Putamen (tissue), 1 donor: ENCODE measurements at places on chromosomes 12 and 14.

DNA sequence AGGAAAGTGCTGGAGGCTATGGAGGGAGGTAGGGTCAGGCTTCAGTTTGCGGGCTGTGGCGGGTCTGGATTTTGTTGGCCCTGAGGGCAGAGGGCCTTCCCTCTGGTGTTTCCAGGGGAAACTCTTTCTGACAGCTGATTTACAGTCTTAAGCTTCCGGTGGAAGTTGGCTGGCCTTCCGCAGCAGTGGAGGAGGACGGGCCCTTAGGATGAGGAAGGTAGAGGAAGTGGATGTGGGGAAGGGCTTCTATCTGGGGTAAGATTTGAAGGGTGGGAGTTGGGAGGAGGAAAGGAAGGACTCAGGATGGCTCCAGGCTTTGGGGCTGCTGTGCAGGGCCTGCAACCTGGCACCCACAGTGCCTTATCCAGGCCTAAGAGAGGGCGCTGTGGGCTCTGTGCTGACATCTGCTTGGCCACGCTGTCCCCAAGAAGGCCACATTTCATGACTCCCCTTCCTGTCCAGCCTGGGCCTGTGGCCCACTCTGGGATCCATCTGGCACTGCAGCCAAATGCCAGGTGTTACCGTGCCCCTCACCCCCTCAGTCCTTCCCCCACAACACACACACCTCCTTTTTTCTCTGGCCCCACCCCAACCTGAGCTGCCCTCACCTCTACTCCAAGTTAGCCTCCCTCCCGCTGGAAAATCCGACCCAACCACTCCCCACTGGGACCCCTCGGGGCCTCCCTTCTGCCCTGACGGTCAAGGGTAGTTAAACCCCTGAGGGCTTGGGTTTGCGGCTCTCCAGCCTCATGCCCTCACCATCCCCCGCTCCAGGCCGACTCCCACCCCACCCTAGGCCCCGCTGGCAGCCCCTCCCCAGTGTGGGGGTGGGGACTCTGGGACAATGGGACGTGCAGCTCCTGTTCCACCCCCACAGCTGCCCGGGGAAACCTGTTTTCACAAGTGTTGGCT lies 7.7 kb upstream of the PPP1R13B start:
- no peak for DNase-seq

GRCh38 chr12:104462931-104463339 lies 6.2 kb downstream of the CHST11 start:
- no peak for DNase-seq

GRCh38 chr12:106317406-106318082 lies 15.0 kb downstream of the TCP11L2 start:
- DNase-seq, result no peak

DNA sequence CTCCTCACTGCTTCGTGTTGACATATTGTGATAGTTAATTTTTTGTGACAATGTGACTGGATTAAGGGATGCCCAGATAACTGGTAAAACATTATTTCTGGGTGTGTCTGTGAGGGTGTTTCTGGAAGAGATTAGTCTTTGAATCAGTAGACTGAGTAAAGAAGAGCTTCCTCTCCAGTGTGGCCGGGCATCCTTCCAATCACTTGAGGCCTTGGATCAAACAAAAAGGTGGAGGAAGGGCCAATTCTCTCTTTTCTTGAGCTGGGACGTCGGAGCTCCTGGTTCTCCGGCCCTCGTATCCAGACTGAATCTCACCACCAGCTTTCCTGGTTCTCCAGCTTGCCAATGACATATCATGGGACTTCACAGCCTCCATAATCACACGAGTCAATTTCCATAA lies 240.4 kb downstream of the CHST11 start:
- no peak for DNase-seq

GRCh38 chr14:54267172-54267571 lies 129.6 kb upstream of the CDKN3 start:
- no peak for DNase-seq

DNA sequence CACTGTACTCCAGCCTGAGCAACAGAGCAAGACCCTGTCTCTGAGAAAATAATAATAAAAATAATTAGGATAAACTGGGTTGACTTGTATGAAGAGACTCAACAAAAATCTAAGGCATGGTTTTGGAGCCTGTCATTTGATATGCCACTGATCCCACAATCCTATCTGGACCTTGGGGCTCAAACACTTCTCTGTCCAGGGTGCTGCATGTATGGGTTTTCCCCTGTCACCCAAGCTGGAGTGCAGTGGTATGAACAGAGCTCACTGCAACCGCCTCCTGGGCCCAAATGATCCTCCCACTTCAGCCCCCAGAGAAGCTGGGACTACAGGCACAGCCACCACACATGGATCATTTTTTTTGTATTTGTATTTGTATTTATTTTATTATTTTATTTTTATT lies 5.3 kb upstream of the VSIG10 start:
- no peak for DNase-seq

DNA sequence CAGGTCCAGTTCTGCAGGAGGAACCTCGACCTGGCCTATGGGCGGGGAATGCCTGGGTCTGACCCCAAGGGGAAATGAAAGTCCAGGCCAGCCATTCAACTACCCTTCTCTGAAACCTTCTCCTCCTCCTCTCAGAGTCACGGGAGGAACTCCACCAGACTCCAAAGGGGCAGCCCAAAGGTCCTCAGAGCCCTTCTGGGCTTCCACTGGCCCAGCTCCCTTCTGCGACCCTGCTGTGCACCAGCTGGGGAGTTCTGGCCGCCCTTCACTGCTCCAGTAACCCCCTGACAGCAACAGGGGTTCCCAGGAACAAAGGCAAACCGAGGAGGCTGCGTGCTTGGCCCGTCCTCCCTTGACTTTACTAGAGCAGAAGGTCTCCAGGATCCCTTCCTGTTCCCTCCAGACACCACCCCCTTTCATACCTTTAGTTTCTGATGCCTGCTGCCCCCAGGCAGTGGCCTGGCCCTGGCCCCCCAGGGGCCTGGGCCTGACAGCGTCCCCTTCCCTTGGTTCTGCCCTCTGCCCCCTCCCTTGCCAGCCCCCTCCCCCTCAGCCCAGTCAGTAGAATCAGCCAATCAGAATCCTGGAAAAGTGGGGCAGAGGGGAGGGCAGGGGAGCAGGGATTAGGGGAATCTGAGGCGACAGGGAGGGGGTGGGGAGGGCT lies 850 bp upstream of the ZNF385A start:
- DNase-seq, result no peak

DNA sequence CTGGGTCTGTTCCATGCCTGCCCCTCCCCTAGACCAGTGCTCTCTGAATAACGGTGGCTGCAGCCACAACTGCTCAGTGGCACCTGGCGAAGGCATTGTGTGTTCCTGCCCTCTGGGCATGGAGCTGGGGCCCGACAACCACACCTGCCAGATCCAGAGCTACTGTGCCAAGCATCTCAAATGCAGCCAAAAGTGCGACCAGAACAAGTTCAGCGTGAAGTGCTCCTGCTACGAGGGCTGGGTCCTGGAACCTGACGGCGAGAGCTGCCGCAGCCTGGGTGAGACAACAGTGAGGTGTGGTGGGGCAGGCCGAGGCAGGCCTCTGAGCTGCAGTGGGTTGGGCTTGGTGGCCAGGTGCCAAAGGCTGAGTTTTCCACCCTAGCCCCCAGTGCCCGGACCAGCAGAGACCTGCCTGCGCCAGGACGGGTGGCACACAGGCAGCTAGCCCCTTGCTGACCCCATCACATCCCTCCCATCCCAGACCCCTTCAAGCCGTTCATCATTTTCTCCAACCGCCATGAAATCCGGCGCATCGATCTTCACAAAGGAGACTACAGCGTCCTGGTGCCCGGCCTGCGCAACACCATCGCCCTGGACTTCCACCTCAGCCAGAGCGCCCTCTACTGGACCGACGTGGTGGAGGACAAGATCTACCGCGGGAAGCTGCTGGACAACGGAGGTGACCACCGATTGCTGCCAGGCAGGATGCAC lies 28.2 kb upstream of the LRP1-AS start:
- DNase-seq, result peak; percentile 63

- DNase-seq, result no peak
Measured at GRCh38 chr14:33062476-33062875, 123.8 kb downstream of the NPAS3 start.

DNA sequence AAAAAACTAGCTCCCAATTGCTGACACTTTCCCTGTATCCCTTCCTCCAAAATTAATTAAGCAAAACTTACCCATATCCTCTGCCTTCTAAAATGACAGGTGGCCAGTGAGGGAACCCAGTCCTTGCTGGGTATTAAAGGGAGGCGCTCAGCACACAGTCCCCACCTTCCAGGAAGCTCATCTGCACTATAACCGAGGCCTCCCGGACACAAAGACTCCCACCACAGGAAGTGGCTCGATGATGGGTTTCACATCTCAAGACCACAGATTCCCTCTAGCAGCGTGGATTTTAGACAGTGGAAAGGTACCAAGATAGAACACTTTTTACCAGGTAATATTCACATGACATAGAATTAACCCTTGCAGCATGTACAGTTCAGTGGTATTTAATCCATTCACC lies 126.8 kb upstream of the NCOR2 start:
- no peak for DNase-seq

GRCh38 chr12:116006141-116006540 lies 271.4 kb downstream of the MED13L start:
- no peak for DNase-seq

DNA sequence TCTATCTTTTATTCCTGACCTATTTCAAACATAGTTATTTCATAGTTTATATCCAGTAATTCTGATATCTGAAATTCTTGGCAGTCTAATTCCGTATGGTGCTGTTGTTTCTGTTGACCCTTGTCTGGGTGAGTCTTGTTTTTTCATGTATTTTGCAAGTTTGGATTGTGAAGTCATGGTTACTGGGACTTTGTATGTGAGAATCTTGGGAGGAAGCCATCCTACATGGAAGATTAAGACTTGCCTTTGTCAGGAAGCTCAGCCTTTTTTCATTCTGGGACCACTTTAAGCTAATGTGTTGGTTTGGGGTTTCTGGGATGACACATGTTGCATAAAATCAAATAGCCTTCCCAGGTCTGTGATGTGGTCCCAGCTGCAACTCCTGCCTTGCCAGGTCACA lies 191.6 kb upstream of the E2F7 start:
- DNase-seq, result no peak

- DNase-seq, result no peak
Measured at GRCh38 chr12:127785540-127785939, 481.4 kb upstream of the TMEM132C start.

DNA sequence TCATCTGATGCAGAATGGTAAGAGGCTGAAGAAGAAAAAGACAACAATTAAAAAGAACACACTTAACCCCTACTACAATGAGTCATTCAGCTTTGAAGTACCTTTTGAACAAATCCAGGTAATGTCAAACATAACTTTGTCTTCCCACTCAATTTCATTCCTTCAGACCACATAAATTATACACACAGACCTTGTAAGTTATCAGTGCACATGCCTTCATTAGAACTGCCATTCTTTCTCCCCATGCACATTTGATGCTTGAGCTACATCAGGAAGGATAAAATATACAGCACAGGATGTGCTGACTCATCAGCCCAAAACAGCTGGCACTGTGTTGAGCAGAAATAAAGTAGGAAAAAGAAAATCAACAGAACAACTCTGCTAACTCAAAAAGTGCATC lies 246.7 kb downstream of the PAWR start:
- DNase-seq, result no peak
